ENCODE measurements at places on chromosomes 11 and 22.

- peak; percentile 15 for DNase-seq
Measured at GRCh38 chr22:36116127-36116526, 44.4 kb downstream of the APOL3 start.

DNA sequence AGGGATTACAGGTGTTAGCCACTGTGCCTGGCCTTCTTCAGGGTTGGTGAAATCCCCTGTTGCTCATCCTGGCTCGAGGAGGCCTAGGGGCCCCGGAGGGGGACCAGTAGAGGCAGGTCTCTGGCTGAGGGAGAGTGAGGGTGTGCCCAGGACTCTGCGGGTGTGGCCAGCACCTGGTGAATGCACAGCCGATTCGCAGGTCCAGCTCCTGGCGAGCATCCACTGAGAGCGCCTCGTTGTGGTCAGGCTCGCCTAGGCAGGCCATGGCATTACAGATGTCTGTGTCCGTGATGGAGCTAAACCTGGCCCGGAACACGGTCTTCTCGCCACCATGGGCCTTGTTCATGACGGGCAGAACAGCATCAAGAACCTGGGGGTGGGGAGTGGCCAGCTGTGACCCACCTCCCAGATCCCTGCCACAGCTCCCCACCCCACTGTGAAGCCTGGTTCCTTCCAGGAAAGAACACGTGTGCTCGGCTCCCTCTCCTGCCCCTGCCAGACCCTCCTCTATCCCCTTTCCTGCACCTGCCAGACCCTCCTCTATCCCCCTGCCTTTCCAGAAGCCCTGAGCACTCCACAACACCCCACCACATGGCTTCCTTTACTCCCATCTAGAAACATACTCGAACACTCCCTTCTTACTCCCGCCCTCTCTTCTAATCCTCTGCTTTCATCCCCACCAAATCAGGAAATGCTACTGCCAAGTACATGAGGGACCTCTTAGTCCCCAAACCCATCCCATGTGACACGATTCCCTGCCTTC is 12.4 kb downstream of the TOP3B start:
- DNase-seq: no peak

DNA sequence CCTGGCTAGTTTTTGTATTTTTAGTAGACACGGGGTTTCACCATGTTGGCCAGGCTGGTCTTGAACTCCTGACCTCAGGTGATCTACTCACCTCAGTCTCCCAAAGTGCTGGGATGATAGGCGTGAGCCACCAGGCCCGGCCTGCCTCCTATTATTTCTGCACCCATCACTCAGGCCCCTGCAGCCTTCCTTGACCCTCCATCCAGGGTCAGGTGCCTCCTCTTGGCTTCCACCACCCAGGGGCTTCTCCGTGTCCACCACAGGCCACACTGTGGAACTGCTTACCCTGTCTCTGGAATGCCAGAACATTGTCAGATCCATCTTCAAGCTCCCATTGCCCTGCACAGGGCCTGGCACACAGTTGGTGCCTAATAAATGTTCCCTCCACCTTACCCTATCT is 75.4 kb upstream of the RTL6 start:
- DNase-seq: no peak

GRCh38 chr11:118232659-118233058 is 7.8 kb upstream of the JAML start:
- no peak for DNase-seq

- peak; percentile 12 for DNase-seq
Measured at GRCh38 chr11:74633406-74634393, 41.3 kb downstream of the POLD3 start.

DNA sequence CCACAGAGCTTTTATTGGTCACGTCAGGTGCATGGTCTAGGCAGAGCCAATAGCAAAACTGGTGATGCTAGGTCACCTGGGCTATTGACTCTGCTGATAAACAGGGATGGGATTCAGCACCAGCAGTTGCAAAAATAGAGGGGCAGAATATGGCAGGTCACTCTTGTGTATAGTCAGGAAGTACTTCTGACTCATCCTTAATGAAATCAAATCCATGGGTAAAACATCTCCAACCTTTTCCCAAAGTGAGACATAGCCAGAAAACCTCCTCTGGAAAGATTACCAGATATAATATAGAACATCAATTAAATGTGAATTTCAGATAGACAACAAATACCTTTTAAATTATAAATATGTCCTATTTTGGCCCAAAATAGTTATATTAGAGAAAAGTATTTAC is 383.2 kb downstream of the METTL15 start:
- DNase-seq: no peak

- no peak for DNase-seq
Measured at GRCh38 chr11:111026241-111026640, 219.3 kb upstream of the POU2AF2 start.

- peak; percentile 78 for DNase-seq
Measured at GRCh38 chr11:62728171-62728988, at the start of gene TTC9C. TTC9C (plus strand) TSS chr11:62728486; CDS start chr11:62728849, 363 bp downstream.

- no peak for DNase-seq
Measured at GRCh38 chr11:32391479-32391878, 43.9 kb downstream of the WT1 start.

- DNase-seq: no peak
Measured at GRCh38 chr11:41118521-41118920, 340.9 kb downstream of the LRRC4C start.

DNA sequence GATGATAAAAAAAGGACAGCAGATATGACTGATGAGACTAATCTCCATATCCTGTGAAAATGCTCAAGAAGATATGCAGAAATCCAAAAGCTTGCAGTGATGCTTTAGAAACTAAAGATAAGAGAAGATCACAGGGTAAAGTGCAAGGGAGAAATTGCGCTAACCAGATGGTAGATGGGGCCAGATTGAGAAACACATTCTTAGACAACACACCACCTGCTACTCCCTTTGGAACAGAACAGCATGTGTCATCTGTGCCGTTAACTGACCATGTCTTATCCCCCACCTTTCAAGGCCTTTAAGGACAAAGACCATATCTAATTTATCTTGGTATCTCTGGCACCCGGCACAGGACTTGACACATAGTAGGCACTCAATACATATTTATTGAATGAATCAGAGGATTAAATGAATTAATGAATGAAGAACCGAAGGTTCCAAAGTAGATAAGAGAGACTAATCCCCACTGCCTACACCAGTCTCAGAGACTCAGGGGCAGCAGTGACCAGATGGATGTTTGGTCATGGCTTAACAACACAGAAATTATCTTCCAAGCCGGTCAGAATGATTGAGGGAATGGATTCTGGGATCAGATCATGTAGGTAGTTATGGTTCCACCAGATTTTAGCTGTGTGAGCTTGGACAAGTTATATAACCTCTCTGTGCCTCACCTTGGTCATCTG is 12.3 kb upstream of the P2RY2 start:
- no peak for DNase-seq

DNA sequence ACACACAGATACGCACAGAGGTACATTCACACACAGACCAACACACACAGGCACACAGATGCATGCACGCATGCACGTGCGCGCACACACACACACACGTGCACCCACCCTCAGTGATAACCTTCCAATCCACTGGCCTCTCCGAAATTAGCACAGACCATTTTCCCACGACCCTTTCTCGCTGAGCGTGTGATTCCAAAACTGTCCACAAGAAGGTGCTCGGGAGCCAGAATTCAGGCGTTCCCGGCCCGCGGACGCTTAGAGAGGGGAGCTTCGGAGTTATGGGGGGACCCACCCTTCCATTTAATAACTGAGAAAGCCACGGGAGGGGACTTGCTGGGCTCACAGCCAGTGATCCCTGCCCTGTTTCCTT is 33.8 kb upstream of the SLC35C1 start:
- peak; percentile 14 for DNase-seq

DNA sequence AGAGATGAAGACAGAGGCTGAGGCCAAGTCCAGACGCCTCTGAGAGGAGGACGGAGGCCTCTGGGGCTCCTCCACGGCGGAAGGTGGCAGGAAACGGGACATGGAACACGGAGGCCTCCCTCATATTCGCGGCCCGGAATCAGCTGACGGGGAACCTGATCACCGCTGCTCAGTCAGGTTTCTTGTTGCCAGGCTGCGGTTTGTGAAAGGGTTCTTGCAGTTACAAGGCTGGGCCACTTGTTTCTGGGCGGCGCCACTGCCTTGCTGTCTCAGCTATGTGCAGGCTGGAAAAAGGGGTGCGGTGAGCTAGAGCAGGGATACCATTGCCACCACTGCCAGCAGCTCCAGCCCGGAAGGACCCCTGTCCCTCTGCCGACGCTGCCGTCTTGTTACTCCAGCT is 10.0 kb upstream of the MMP1 start:
- peak; percentile 46 for DNase-seq

GRCh38 chr22:41579297-41579996 is 10.2 kb downstream of the PMM1 start:
- DNase-seq: no peak

- peak; percentile 53 for DNase-seq
Measured at GRCh38 chr11:31652528-31652927, 143.0 kb downstream of the ELP4 start.

DNA sequence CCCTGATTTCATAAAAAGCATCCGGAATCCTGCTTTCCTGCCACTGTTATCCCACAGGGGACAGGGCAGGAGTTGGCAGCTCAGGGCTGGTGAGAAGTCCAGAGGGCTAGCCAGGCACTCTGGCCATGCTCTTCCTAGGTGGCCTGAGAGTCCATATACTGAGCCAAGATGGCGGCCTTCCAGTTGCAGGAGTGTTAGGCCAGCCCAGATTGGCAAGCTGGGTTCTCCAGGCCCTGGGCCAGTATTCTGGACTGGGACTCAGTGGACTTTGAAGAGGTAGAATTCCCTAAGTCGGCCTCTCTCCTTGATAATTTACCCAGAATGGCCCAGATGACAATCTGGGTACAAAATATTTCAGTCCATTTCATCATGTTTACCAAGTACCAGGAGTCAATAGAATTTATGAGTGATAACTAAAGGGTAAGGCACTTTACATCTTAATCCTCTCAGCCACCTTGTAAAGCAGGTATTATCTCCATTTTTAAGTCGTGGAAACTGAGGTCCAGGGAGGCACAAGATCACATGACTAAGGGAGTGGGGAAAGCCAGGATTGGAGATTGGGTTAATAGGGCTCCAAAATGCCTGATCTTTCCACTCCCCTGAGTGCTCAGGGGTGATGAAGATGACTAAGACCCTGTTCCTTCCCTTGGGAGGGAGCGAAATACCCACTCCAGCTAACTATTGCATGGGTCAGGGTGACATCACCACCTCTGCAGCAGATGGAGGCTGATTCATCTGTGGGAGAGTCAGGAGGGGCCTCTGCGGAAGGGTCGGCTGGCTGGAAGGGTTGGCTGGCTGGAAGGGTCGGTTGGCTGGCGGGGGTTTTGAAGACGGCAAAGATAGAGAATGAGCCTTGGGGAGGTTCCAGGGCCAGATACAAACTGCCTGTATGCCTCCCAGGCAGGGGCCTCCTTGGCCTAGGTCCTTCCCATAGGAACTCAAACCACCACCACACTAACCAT is 1.2 kb upstream of the MICALL1 start:
- peak; percentile 95 for DNase-seq

GRCh38 chr11:35141071-35141470 is 2.1 kb downstream of the CD44 start:
- DNase-seq: no peak

DNA sequence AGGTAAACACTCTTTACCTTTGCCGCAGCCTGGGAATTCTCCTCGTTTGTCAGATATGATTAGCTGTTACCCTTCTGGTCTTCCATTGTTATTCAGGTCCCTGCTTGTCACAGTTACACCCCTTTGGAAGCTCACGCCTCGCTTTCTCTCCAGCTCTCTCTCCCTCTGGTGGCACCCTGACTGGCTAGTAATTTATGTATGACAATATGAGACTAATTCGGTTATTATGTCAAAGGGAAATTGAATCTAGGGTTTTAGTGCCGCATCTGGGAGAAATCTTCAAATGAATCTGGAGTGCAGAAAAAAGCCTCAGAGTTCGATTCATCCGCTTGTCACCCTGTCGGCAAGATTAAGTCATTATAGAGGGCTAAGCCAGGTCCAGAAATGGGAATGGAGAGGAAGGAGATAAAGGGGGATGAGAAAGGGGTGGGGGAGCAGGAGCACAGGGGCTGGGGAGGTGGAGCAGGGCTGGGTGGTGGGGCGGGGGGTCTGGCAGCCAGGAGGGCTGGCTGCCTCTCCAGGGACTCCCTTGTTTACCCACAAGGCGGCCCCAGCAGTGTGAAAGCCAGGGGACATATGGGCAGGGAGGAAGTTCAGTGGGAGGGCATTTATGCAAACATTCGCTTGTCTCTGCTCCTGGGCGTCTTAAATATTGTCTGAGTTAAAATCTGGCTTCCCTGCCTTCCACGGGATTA is 179.0 kb upstream of the NECTIN1 start:
- DNase-seq: no peak

GRCh38 chr22:42612336-42612735 is 2.3 kb downstream of the POLDIP3 start:
- no peak for DNase-seq

GRCh38 chr11:82959987-82960778 is 58.6 kb downstream of the DDIAS start:
- DNase-seq: no peak

DNA sequence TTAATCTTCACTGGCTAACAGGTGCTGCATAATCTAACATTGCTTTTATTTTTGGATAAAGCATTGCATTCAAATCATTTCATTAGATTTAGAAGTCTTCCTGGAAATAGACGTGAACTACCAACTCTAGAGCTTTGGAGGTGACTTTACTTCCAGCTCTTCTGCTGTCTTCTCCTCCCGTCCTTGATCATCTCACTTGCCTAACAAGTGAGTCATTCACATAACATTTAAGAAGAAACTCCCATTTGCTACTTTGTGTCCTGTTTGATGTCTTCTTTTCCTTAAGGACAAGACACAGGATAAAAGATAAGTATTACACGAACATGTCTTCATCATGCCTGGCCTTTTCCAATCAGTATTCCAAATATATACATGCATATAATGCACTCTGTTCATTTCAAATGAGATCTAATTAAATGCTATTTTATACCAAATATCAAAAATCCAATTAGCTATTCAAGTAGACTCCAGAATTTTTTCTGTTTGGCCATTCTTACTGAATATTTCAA is 88.3 kb downstream of the BDNF start:
- no peak for DNase-seq

GRCh38 chr11:34345540-34345876 is 12.3 kb downstream of the ABTB2 start:
- no peak for DNase-seq

- no peak for DNase-seq
Measured at GRCh38 chr11:67615728-67616430, 9.1 kb downstream of the NDUFV1 start.

Measured in renal cortical epithelial cell (primary cell).